ENCODE measurements at places on chromosomes 3 and 15.

DNA sequence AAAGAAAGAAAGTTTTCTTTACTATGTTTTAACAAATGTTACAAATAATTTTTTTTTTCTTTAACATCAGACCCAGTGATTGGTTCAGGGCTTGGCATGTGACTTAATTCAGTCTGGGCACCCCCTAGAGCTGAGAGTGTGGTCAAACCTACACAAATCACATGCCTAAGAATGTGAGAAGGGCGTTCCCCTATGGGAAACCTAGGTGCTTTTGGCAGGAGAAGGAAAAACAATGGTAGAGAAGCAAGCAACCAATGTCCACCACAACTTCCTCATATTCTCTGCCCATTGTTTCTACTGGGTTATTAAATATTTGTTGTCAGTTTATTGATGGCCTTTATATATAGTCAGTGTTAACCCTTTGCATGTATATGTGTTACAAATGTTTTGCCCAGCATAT lies 21.4 kb upstream of the PIAS1 start:
- DNase-seq, result no peak

GRCh38 chr3:35745351-35745750 lies 106.0 kb downstream of the ARPP21 start:
- DNase-seq, result no peak

DNA sequence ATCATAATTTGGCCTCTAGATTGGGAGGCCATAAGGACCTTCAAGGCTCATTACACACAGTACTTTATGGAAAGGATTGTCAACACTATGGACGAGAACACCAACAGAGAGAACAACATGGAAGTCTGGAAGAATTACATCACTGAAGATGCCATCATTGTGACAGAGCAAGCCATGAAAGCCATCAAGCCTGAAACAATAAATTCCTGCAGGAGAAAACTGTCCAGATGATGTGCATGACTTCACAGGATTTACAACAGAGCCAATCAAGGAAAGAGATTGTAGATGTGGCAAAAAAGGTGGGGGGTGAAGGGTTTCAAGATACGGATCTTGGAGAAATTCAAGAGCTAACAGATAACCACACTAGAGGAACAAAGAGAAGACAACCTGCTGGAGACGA lies 15.9 kb downstream of the IL17RB start:
- DNase-seq, result no peak

DNA sequence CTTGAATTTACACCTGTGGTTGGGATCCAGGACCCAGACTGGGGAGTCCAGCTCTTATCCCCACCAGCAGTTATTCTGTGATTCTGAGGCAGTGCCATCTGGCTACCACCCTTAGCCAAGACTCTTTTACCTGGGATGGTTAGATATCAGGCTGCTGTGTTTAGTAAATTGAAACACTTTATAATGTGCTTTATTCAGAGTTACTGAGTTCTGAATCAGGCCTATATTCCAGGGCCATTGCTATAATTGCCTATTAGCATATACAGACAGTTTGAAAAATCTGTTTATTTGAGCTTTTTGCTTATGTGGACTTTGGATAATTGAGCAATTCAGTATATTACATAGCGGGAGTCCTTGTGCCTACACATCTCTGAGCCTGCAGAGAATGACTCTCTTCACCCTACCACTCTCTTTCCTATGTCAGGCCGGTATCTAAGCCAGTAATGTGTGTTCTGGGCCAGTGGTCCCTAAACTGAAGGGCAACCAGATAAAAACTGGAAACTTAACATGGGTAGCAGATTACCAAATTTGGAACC lies 45.4 kb upstream of the TRAK1 start:
- DNase-seq, result no peak

- DNase-seq, result no peak
Observed at GRCh38 chr3:30895329-30895728, 868 bp upstream of the GADL1 start.

DNA sequence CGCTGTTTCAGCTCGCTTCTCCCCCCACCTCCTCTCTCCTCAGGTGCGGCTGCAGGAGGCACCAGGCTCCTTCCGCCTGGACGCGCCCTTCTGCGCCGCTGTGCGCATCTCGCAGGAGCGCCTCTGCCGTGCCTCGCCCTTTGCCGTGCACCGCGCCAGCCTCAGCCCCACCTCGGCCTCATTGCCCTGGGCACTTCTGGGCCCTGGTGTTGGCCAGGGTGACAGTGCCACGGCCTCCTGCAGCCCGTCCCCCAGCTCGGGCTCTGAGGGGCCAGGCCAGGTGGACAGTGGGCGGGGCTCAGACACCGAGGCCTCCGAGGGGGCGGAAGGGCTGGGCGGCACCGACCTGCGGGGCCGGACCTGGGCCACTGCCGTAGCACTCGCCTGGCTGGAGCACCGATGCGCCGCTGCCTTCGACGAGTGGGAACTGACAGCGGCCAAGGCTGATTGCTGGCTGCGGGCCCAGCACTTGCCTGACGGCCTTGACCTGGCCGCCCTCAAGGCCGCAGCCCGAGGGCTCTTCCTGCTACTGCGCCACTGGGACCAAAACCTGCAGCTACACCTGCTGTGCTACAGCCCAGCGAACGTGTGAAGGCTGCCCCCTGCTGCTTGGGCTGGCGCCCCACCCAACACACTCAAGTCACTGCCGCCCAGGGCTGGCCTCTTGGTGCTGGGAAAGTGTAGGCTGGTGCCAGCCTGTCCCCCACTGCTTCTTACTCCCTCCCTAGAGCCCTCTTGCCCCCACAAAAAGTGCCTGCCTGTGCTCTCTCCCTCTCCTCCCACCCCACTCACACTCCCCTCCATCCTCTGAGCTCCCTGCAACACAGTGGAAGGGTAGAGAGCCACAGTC lies 7.1 kb downstream of the ALG3 start:
- DNase-seq, result peak; percentile 34

GRCh38 chr3:14431452-14431916 lies 29.1 kb downstream of the SLC6A6 start:
- DNase-seq, result no peak

DNA sequence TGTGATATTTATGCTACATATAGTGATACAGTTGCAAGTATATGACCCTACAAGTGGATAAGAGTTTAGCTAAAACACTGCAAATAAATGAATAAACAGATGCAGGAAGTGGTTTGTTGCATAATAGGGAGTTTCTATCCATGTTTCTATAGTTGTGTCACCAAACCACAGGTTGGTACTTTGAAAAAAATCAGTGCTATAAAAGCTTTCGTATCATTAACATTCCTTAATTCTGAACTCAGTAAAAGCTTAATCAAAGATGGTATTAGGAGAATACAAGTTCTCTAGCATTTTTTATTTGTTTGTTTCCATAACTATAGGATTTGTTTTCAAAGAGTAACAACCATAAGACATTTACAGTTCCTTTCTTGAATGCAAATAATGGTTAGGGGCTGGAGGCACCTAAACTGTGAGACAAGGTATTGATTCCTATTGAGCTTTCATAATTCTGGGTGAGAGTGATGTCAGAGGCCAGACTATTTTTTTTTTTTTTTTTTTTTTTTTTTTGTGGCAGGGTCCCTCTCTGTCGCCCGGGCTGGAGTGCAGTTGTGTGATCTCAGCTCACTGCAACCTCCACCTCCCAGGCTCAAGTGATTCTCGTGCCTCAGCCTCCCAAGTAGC lies 29.6 kb downstream of the CPOX start:
- DNase-seq, result no peak

DNA sequence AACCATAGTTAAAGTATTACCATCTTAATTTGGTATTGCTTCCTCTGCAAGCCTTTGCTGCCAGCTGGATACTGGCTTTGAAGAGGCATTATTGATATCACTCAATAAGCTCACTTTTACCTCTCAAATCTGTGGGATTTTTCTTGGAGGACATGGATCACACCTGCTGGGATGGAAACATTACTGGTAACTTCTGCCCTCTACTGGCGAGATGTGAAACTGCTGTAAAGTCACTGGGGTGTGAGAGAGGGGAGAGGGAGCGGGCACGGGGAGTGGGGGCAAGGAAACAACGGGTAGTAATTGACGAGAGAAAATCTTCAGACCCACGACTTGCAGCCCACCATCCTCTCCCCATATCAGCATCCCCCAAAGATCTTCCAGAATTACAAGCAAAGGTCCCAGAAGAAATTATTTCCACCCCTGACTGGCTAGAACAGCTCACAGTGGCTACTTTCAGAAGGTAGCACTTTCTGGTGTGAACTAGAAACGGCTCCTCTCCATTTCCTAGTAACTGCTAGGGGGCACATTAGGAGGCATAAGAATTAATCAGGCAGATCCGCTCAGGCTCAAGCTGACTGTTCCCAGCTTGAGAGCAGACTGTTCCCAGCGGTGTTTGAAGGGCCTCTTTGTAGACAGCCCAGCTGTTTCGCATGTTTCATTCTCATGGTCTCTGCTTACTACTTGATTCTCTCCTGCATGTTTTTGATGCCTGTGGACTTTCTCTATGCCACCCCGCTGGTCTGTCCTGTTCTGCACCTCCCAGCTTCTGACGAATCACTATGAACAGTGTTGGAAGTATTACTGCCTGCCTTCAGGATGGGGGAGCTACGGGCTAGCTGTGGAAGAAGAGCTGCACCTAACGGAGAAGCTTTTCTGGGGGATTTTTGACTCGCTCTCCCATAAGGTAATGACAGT lies 230.4 kb upstream of the CHRM5 start:
- no peak for DNase-seq

DNA sequence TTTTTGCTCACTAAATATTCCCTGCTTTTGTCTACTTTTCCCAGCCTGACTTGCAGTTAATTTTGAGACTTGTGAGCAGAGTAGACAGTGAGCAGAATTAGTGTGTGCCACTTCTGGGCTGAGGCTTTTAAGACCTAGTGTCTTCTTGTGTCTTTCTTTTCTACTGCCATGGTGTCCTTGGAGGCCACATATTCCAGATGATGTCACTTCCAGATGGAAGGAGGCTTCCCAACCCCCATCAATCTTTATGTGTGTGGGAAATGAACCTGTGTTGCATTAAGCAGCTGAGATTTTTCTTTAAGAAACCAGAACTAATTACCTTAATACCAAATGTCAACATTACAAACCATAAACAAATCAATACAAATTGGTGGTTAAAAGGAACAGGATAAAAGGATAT lies 774.7 kb upstream of the ROBO1 start:
- DNase-seq, result no peak

- no peak for DNase-seq
Observed at GRCh38 chr3:190902292-190902691, 39.8 kb upstream of the GMNC start.

GRCh38 chr3:7263347-7264195 lies 402.7 kb downstream of the GRM7 start:
- DNase-seq, result no peak

- DNase-seq, result peak; percentile 11
Observed at GRCh38 chr3:102006812-102007485, 157.6 kb downstream of the NFKBIZ start.

DNA sequence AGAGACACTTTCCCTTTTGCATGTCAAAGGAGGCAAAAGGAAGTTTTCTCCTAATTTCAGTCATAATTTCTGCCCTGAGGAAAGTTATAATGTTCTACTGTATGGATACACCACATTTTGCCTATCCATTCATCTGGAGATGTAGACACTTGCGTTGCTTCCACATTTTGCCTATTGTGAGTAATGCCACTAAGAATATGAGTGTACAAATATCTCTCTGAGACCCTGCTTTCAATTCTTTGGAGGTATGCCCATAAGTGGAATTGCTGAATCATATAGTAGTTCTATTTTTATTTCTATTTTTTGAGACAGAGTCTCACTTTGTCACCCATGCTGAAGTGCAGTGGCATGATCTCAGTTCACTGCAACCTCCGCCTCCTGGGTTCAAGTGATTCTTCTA lies 3.6 kb upstream of the CD276 start:
- DNase-seq, result no peak

DNA sequence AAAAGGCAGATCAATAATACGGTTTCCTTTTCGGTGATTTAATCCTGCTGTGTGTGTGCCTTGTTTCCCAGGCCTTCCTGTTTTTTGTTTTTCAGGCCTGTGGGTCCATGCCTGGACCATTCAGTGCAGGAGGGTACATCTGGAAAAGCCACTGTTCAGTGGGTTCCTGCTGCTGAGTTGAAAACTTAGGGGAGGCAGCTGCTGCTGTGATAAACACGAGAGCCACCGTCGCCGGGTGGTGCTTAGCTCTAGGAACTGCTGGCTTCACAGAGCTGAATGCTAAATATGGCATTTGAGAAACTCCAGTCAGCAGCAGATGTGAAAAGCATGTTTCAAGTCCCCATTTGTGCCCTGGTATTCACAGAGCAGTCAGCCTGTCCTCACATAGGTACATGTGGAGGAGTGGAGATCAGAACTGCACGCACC lies 44.0 kb downstream of the SYNM start:
- no peak for DNase-seq

DNA sequence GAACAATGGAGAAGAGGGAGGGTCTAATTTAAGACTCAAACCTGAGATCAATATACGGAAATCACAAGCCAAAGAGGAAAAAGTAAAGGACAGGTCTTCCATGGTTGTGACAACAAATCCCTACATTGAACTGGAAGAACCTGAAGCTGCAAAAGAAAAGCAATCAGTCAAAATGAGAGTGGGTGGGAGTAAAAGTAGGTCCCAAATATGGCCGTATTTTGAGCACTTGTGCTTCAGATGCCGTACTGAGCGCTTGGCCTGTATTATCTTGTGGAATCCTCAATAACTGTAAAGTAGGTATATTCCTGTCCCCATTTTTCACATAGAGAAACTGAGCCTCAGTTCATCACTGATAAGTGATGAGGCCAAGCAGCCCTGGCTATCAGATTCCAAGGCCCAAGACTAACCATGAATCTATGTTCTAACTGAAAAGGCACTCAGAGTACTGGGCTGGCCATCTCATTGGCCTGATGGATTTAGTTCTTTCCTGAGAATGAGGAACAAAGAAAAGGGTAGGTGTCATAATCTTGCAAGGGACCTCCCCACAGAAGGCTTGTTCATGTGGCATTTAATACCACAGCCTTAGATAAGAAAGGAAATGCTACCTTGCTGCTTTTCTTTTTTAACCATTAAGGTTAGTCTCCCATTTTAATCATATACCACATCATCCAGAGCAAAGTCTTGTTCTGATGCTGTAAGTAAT lies 52.5 kb downstream of the LRRN1 start:
- no peak for DNase-seq

GRCh38 chr3:78140866-78141265 lies 1101.0 kb downstream of the ROBO2 start:
- DNase-seq, result no peak

GRCh38 chr15:90701880-90702630 lies 15.1 kb upstream of the BLM start:
- DNase-seq, result no peak

- no peak for DNase-seq
Observed at GRCh38 chr3:29590461-29590860, 309.6 kb downstream of the RBMS3 start.

GRCh38 chr3:34263101-34263621 lies 464.7 kb downstream of the PDCD6IP start:
- DNase-seq, result no peak

DNA sequence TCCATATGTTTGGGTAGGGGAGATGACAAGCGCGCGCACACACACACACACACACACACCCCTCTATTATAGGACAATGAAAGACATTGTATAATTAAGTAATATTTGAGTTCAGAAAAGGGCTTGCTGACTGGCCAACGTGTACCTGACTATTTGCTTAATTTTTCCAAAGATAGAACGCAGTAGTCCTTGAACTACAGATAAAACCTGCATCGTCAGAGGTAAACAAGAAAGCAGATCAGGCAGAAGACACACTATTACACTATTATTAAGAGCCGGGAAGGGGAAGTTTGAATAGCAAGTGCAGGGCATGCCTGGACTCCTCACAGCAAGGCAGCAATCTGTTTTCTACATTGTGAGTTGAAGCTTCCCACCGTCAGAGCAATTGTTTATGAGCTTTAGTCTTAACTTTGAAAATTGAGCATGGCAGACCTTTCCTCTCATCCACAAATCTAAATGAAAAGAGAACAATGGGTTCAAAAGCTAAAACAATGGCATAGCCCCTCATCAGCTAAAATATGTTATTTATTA lies 427.7 kb downstream of the GABRG3 start:
- DNase-seq, result no peak

GRCh38 chr3:57434041-57434440 lies 110.1 kb downstream of the DNAH12 start:
- DNase-seq, result no peak
